CD8-positive, alpha-beta T cell (primary cell): ENCODE measurements at places on chromosomes 3 and 15. TPM values are rescaled to one million over a fixed set of nuclear protein-coding genes. Genes with fewer than 3 reads are reported as not detected.

- DNase-seq: no peak
These were observed 160.8 kb downstream of the ALCAM start for GRCh38 chr3:105527535-105527934.

- DNase-seq: no peak
These were observed 32.1 kb downstream of the FOXP1 start for GRCh38 chr3:71551311-71551919.

DNA sequence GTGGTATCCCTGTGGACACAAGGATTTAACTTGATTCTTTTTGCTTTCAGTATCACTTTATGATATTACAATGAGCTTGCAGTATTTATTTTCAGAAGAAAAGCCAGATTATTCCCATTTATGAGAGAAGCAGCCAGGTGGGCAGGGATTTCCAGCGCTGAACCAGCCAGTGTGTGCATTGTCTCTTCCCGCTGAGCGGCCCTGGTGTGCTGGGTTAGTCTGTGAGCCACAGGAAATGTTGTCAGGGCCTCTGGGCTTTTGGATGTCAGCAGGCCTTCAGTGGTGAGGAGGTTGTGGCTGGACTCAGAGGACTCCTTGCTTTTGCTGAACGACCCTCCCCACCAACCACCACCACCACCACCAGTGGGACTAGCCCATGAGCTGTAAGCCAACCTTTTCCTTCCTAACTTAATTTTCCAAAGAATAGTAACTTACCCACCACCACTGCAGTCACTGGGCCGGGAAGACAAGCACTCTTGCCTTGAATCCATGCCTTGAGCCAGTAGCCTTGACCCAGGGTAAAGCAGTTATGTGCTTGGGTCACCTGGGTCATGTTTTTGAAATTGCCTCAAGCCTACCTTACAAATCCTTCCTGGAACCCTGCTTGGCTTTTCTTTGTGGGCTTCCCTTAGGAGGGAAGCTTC is 33.1 kb downstream of the FLNB start:
- no peak for DNase-seq

GRCh38 chr3:42957573-42957972 is 21.5 kb upstream of the GASK1A start:
- DNase-seq: no peak

- no peak for DNase-seq
These were observed 100.0 kb downstream of the ALCAM start for GRCh38 chr3:105466495-105467404.

DNA sequence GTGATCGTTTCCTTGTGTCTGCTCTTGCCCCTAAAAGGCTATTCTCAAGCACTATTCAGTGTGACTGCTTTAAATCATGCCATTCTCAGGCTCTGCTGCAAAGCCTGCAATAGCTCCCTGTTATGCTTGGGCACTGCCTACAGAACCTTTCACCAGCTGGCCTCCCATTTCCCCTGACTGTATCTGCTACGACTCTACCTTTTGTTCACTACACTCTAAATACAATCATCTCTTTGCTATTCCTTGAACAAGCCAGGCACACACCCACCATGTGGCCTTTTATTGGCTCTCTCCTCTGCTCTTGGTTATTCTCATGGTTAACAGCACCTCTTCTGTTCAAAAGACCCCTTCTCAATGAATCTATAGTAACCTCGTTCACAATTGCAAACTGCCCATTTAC is 29.6 kb upstream of the FNDC3B start:
- no peak for DNase-seq

GRCh38 chr3:166274351-166275023 is 437.3 kb upstream of the BCHE start:
- DNase-seq: no peak

DOCK3 gene
- total RNA-seq: 2.8 TPM

FILIP1L gene
- total RNA-seq: 0.14 TPM

FANCD2OS gene
- not detected for total RNA-seq

UACA gene
- total RNA-seq: 0.30 TPM

NANOGP8 gene
- total RNA-seq: not detected
